Left renal pelvis (tissue), 4 donors: ENCODE measurements at places on chromosomes 13 and 19.

DNA sequence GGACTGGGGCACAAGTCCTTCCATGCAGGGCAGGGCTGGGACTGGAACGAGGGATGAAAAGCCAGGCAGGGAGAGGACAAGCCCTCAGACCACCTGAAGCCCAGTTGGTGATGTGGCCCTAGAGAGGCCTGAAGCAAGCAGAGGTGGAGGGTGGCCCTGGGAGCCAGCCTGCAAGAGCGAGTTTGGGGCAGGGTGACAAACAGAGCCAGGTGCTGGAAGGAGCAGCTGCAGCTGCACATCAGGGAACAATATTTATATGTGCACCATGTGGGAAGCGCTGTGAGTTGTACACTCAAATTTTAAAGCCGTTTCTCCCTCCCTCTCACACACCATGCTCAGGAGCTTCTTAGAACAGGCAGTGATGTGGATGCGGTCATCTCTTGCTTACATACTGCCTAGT, 67.8 kb downstream of the FGF9 start:
- DNase-seq = no peak

GRCh38 chr19:35144259-35144599, 1.2 kb downstream of the FXYD7 start:
- no peak for DNase-seq

GRCh38 chr13:46106839-46107371, 2.1 kb upstream of the CPB2 start:
- no peak for DNase-seq

DNA sequence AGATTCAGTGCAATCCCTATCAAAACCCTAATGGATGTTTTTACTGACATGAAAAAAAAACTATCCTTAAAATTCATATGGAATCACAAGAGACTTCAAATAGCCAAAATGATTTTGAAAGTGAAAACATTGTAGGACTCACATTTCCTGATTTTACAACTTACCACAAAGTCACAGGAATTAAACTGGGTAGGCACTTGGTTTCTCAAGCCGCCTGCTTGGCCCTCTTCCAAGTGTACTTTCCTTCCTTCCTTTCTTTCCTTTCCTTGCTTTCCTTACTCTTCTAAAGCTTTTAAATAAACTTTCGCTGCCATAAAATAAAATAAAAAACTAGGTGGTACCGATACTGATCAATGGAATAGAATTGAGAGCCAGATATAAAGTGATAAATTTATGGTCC, 21.0 kb upstream of the CD33 start:
- DNase-seq = no peak

- no peak for DNase-seq
These were observed 661.2 kb downstream of the TBC1D4 start for GRCh38 chr13:74820809-74821208.

DNA sequence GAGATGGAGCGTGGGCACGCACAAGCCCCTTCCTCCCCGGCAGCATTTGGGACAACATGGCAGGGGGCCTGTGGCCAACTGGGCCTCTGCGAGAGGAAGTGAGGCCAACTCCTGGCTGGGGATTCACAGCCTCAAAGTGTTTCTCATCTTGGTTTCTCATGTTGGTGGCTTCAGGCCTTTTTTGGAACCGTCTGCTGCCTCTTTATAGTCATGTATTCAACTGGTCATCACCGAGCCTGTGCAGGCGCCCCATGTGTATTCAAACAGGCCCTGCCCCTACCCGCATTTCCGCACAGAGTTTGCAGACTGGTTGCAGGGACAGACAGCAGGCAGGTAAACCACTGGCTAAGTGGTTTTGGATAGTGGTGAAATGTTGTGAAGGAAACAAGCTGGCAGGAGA, 17.3 kb upstream of the RELB start:
- no peak for DNase-seq

DNA sequence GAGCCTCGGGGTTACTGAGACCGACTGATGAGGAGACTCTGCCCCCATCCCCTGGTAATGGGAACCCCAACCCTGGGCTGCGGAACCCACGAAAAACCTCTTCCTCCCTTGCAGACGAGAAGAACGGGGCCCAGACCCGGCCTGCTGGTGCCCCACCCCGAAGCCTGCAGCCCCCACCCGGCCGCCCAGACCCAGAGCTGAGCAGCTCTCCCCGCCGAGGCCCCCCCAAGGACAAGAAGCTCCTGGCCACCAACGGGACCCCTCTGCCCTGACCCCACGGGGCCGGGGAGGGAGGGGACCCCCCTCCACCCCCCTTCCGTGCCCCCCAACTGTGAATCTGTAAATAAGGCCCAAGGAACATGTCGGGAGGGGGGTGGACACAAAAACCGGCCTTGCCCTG, 13.3 kb downstream of the TMEM150B start:
- DNase-seq = no peak

GRCh38 chr13:110057052-110057451, 249.9 kb downstream of the COL4A1 start:
- no peak for DNase-seq

GRCh38 chr13:91184244-91184926, 163.1 kb upstream of the MIR17HG start:
- no peak for DNase-seq

DNA sequence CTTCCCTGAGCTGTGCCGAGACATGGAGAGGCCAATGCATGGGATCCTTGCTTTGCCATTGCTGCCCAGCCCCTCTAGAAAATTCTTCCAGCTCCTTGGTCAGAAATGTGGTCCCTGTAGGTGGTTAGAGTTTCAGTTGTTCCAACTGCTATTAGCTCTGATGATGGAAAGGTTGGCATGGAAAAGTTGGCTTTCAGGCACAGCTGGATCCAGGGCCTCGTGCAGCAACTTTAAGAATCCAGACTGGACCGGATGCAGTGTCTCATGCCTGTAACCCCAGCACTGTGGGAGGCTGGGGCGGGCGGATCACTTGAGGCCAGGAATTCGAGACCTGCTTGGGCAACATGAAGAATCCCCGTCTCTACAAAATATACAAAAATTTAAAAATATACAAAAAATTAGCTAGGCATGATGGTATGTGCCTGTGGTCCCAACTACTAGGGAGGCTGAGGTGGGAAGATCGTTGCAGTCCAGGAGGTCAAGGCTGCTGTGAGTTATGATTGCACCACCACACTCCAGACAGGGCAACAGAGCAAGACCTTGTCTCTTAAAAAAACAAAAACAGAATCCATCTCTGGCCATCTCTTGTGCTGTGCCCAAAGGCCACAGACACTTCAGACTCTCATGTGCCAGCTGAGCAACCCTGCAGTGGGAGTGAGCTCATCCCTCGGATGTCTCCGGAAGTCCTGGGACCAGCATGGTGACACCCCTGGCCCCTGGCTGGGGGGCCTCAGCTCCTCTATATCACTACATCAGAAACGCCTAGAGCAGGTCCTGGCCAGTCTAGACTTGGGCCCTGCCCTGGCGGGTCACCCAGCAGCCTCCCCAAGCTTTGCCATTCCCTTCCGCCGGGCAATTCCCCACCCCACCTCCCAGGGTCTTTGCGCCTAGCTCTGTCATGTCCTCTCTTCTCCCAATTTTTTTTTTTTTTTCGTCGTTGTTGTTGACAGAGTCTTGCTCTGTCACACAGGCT, 16.8 kb downstream of the MEX3D start:
- DNase-seq = no peak

DNA sequence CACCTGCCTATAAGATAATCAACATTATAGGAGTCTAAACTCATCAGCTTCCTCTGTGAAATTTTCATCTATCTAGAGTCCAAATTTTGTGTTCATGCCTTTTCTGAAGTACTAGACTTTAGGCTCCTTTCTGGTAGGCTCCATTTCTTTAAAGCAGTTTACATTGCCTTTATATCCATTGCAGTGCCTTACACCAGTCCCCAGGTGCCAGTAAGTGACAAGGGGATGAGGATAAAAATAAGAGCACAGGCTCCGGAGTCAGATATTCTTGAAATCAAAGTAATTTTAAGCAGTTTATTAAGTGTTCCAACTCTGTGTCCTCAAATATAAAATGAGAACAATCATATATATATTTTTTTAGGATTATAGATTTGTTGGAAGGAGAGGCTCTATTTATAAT, 10.6 kb upstream of the CYSLTR2 start:
- no peak for DNase-seq

- no peak for DNase-seq
These were observed 1.5 kb upstream of the C5AR2 start for GRCh38 chr19:47330466-47330869.
